Epithelial cell of alveolus of lung (primary cell): ENCODE measurements at places on chromosomes 11 and 22. TPM values are rescaled to one million over a fixed set of nuclear protein-coding genes. Genes with fewer than 3 reads are reported as not detected.

TREH gene
- not detected in 2 replicates for total RNA-seq

RIC8A gene
- 81.6 and 104 TPM in 2 replicates for total RNA-seq

GRIA4 gene
- total RNA-seq: 7.6 and 26.6 TPM in 2 replicates

CARD10 gene
- total RNA-seq: 3.4 and 15.0 TPM in 2 replicates
